ENCODE measurements at places on chromosomes 16 and 17.
A peak's percentile ranks its signal among the peaks of the same experiment; 100 is the strongest.

GRCh38 chr16:24855678-24856077 lies 9.9 kb downstream of the SLC5A11 start:
- no peak for DNase-seq

DNA sequence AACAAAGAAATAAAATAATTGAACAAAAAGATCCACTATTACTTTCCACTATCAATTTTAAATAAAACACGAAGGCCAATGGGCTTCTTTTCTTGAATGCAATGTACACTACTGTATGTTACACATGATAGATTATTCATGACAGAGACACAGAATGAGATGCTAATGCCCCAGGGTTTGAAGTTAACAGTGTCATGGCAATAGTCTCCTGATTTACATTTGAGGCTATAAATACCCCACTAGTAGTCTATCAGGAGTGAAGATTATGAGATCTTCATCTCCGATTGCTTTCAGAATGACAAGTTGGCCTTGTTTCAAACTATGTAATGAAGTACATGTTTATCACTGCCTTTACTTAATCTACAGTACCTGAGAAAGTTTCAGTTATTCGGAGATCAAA lies 84.4 kb downstream of the RPGRIP1L start:
- no peak for DNase-seq

DNA sequence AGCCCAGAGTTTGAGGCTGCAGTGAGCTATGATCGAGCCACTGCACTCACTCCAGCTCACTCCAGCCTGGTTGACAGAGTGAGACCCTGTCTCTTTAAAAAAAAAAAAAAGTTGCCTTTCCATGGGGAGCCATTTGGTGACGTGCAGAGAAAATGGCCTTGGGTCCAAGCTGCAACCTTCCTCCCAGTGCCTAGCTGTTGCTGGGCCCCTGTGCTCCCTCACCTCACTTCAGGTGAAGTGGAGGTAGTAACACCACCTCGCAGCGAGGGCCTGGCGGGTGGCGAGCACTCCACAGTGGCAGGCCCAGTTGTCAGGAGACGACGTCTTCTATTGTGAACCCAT lies 17.4 kb downstream of the SYT17 start:
- no peak for DNase-seq

- DNase-seq: no peak
Measured at GRCh38 chr17:27354051-27354490, 60.2 kb downstream of the WSB1 start.

- DNase-seq: no peak
Measured at GRCh38 chr16:57694725-57695679, at the start of gene DRC7. TSS of gene DRC7 (plus strand) at chr16:57694806. CDS start at chr16:57697950, 3,144 bp downstream.

- DNase-seq: no peak
Measured at GRCh38 chr17:57557834-57558681, 187.0 kb downstream of the CCDC182 start.

DNA sequence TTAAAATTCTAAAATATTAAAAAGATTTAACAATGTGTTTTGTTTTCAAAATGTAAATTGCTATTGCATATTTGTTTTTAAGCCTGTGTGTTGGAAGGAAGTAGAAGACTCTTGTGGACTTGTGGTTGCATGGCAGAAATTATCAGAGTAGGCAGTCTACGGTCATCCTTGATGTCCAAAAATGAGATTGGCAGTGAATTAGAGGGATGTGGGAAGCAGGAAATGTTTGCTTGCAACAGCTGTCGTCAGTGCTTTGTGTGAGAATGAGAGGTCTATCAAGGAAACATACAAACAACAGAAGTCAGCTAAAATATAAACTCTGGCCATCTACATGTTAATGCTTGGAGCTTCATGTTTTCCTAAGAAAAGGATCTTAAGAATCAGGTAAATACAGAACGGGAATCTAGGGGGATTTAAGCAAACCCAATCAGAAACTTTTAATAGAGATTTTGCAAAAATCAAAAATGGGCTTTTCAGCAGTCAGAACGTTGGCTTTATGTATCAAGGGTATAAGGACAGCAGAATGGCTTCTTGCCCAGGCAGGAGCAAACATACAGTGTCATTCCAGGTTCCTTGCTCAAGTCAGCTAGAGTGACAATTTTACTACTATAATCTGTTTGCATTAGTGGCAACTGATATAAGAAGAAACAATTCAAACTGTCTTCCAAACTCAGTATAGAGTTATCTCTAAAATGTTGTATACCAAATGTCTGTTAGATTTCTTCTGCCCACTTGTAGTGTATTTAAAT lies 196.7 kb downstream of the CYB561 start:
- no peak for DNase-seq

GRCh38 chr17:39675390-39676082 lies 7.3 kb downstream of the PNMT start:
- peak; percentile 47 for DNase-seq

Data from right cardiac atrium (tissue), 5 donors.